M059J (cell line): ENCODE measurements at places on chromosomes 3 and 15.

- peak; percentile 57 for DNase-seq
Measured at GRCh38 chr3:60954048-60954447, 297.2 kb downstream of the FHIT start.

DNA sequence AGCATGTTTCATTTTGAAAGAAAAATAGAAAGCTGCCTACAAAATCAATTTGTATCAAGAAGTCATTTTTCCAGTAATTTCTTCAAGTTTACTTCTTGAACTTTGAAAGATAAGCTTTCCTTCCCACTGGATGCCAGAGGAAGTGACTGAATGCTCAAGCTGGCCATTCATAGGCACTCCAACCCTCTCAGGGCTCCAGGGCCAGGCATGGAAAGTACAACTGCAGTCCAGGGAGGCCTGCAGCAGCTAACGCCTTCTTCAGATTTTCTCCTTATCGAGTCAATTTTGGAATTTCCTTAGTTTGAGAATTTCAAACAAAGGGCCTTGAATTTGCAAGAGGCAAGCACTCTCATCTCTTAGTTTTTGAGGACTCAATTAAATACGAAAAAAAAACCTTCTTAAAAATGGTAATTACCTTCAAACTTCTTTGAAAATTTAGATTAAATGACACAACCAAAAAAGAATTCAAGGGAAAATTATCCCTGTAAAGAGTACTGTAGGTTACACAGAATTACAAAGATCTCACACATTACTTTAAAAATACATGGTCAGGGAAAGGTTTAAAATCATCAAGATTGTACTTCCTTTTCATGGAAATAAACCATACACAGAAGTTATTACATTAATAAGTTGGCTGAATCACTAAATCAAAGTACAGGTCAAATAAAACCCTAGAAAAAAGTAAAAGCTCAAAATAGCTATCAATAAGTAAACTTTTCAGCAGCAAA lies 2.5 kb downstream of the UBP1 start:
- peak; percentile 33 for DNase-seq

GRCh38 chr3:16468336-16469098 lies 45.0 kb downstream of the RFTN1 start:
- no peak for DNase-seq

- DNase-seq: no peak
Measured at GRCh38 chr3:65262548-65262947, 574.7 kb upstream of the ADAMTS9 start.

DNA sequence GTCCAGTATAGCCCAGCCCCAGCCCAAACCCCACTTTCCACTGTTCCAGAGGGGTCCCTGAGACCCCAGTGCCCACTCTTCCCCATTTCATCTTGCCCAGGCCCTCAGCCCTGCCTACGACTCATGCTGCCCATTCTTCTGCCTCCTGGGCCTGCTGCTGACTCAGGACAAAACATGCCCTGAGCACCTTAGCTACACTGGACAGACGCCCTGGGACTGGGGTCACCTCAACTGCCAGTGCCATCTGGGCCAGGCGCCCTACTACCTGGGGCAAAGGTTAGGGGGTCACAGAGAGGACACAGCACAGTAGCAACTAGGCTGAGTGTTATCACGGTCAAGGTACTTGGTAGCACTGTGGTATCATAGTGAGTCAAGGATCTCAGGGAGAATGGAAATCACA lies 2.6 kb upstream of the LAMB2 start:
- DNase-seq: peak; percentile 37

GRCh38 chr3:118511402-118511801 lies 523.2 kb downstream of the IGSF11 start:
- no peak for DNase-seq

DNA sequence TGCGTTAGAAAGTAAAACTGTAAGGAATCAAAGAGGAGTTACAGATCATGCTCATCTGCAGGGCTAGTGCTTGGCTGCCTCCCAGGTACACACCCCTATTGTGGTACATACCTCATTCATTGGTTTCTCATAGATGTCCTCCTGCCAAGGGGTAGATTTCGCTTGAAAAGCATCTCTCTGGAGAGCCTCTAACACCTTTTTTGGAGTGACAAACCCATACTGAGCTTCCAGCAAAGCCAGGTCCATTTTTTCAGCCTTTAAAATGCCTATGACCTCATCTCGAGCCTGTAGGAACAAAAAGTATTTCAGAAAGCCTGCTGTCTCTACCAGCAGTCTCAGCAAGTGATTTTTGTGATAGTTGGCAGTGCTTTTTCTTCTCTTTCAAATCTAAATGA lies 112.1 kb downstream of the CMSS1 start:
- peak; percentile 75 for DNase-seq

GRCh38 chr3:4804161-4805058 lies 174.8 kb upstream of the BHLHE40 start:
- DNase-seq: no peak

DNA sequence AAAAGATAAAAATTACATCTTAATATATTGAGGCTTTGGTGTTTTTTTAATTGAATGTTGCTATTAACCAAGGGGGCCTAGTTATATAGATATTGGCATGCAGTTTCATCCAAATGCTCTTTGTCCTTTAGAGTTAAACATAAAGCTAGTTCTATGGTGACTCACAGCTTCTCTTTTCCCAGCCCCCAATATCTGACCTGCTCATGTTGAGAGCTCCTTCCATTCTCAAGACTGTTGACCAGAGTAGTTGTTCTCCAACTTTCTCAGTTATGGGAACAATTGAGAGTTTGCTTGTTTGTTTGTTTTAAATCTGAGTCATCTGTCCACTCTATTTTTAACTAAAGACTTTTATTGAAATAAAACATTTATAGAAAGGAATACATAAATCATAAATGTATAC lies 15.8 kb upstream of the RARB start:
- DNase-seq: peak; percentile 31

DNA sequence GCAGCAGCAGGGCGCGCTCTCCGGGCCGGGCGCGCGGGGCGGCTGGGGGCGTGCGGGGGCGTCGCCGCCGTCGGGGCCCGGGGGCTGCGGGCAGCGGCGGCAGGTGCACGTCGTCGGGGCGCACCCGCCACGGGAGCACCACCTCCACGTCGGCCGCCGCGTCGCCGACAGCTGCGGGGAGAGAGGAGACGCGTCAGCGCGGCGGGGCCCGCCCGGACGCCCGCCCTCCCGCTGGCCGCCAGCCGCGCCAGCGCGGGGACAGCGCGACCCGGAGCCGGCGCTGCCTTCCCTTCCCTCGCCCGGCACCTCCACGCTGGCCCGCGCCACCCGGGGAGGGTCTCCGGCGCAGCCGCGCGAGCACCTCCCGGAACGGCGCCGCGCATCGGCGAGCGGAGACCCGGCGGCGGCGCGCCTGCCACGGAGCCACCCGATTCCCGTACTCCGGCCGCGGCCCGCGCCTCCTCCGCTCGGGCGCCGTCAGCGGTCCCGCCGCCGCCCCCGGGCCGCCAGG lies 481 bp downstream of the ADAMTS17 start:
- DNase-seq: no peak

- DNase-seq: no peak
Measured at GRCh38 chr3:4753073-4753691, 226.1 kb upstream of the BHLHE40 start.

DNA sequence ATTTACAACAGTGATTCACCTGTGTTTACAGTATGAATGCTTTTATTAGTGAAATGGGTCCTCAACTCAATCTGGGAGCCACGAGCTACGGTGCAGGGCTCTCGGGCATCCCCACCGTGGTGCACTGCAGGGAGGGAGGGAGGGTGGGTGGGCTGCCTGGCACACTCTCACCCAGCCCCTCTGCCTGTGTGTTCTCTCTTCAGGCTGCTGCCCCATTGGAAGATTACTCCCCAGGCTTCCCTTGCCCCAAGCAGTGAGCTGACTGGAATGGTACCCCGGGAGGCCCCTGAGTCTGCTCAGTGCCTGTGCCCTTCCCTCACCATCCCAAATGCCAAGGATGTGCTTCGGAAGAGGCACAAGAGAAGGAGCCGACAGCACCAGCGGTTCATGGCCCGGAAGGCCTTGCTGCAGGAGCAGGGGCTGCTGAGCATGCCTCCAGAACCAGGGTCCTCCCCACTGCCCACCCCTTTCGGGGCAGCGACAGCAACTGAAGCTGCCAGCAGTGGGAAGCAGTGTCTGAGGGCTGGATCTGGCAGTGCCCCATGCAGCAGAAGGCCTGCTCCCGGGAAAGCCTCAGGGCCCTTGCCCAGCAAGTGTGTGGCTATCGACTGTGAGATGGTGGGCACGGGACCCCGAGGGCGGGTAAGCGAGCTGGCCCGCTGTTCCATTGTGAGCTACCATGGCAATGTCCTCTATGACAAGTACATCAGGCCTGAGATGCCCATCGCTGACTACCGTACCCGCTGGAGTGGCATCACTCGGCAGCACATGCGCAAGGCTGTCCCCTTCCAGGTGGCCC lies 5.0 kb downstream of the AEN start:
- no peak for DNase-seq

- DNase-seq: no peak
Measured at GRCh38 chr3:174786825-174787224, 72.3 kb upstream of the NAALADL2 start.

GRCh38 chr15:47184908-47185801 lies 532.1 kb upstream of the SEMA6D start:
- peak; percentile 1 for DNase-seq

DNA sequence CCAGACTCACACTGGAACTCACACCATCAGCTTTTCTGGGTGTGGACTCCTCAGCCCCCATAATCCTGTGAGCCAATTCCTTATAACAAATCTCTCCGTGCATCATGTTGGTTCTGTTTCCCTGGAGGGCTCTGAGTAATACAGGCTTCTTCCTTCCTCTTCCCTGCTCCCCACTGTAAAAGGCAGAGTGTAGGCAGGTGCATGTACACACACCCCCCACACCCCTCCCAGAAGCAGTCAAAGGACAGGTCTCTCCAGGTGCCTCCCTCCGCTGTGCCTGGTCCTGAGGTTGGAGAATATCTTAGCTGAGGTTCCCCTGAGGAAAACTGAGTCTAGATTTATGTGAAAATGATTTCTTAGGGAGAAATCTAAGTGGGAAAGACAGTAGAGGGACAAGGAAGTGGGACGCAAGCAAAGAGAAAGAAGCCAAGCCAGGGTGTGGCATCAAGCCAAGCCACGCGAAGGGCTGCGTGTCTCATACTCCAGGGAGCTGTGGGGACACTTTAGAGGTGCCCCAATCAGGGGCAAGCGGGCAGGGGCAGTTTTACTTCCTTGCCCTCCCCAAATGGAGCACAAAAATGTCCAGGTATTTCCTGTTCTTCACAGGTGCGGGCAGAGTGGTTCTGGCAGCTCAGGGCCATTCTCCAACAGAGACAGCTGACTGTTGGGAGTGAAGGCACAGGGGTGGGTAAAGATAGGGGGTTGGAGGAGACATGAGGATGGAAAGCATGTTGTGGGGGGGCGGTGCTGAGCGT lies 86.6 kb downstream of the HMG20A start:
- DNase-seq: peak; percentile 39

- DNase-seq: no peak
Measured at GRCh38 chr3:71219744-71220638, 363.5 kb downstream of the FOXP1 start.

- DNase-seq: no peak
Measured at GRCh38 chr3:65361448-65361847, 673.6 kb upstream of the ADAMTS9 start.

DNA sequence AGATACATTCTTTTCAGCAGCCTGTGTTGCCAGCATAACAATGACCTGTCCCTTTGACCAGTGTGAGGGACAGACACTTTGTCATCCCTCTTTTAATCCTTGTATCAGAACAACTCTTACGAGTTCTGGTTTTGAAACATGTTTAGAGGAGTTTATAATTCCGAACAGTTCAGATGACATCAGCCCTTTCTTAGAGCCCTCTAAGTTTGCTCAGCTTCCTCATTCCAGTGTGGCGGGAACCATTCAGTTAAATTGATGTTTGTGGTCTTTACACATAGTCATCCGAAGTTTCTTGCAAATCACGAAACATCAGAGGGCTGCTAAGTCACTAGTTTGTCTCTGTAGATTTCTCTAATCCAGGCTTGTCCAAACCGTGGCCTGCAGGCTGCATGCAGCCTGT lies 102.5 kb downstream of the AKAP13 start:
- peak; percentile 89 for DNase-seq

GRCh38 chr15:73924171-73924921 lies 1.9 kb upstream of the LOXL1 start:
- DNase-seq: peak; percentile 89

DNA sequence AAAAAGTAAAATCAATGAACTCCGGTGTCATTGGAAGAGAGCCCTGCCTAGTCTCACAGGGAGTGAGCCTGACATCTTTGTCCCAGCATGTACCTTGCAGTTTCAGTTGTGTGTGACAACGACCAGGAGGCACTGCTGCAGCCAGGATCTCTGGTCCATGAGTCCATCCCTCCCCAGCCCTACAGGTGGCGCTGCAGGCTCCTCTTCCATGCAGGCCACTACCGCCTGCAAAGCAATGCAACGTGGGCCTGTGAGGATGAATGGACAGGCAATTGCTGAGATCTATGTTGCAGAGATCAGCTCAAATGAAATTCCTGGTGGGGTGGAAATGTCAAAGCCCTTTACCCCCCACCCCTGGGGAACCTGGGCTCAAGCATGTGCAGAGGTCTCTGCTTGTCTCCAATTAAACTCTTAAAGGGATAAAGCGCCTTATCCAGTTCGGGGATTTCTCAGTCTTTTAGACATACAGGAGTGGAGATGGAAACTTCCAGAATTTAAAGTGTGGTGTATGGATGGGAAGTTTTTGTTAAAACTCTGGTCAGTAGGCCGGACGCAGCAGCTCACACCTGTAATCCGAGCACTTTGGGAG lies 35.8 kb downstream of the TKT start:
- DNase-seq: peak; percentile 73

DNA sequence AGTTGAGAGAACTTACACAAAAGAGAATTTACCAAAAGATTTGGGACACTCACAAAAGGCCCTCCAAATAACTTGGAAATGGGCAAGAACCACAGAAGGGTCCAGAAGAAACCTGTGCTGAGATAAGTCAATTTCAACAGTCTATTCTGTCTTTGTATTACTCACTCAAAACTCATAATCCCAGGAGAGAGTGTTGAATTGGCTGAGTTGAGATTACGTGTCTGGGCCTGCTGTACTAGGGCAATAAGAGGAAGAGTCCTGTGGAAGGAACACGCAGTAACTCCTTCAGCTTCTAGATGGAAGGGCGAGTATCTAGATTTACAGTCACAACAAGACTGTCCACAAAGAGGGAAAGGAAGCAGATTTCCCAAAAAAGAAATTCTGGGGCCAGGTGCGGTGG lies 42.5 kb upstream of the DYNC1LI1 start:
- DNase-seq: no peak

DNA sequence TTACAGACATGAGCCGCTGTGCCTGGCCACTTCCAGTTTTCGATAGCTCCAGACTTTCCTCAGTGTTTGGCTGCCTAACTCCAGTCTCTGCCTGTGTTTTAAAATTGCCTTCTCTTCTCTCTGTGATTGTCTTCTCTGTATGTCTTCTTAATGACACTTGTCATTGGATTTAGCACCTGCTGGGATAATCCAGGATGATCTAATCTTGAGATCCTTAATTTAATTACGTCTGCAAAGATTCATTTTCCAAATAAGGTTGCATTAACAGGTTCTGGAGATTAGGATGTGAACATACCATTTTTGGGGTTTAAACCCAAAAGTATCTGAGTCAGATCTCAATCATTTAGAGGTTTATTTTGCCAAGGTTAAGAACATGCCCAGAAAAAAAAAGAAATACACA lies 222.2 kb upstream of the PDZRN3 start:
- DNase-seq: no peak
